ENCODE measurements at places on chromosomes 7 and 10. TPM values are rescaled to one million over a fixed set of nuclear protein-coding genes. Genes with fewer than 3 reads are reported as not detected.
A peak's percentile ranks its signal among the peaks of the same experiment; 100 is the strongest.

The AKR1C1 gene
- 0.32 TPM for total RNA-seq

The CDHR3 gene
- 0.71 TPM for total RNA-seq

The FEZF1 gene
- total RNA-seq = not detected

DNA sequence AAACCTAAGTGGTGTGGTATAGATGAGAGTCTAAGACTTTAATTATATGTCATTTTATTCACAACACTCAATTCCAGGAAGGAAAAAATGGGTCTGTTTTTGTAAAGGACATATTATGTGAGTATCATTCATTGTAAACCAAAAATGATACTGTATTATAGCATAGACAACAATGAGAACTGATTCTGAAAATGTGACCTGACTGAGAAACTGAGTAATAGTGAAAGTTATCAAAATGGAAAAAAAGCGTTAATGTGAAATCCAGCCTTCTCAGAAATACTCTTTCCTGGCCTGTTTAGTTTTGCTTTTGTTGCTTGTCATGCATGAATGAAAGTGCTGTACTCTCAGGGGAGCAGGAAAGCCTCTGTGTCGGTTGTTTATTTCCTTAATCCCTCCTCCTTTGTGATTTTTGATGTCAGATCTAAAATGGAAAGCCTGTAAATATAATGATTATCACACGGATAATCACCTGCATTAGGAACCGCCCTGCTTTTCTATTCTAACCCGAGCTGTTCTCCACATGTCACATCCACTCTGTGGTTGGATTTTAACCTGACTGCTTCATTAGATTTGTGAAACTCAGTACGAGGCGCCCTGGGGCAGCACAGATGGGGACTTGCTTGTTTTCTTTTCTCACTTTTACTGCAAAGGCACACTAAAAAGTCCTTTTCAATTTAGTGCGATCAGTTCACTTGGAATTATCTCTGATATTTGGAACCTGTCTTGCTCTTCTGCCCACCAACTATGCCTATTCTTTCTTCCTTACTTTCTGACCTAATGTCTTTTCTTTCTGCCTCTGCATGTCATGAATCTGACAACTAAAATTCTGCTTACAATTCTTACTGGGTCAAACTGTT, 240.9 kb upstream of the KAT6B start:
- H3K27ac ChIP-seq = peak overlapping the region; percentile 98
- peak; percentile 78 for ATAC-seq
- H3K4me1 ChIP-seq = peaks cover 39% of the 10 kb centered on the region
- H3K36me3 ChIP-seq = peaks cover 6% of the 10 kb centered on the region

GRCh38 chr7:7136466-7137381, 45.6 kb upstream of the C1GALT1 start:
- no peaks in the 10 kb centered on the region for H3K4me1 ChIP-seq
- no peaks in the 10 kb centered on the region for H3K36me3 ChIP-seq
- no peak overlapping the region for H3K4me3 ChIP-seq
- H3K27me3 ChIP-seq = no peaks in the 10 kb centered on the region
- ATAC-seq = no peak

DNA sequence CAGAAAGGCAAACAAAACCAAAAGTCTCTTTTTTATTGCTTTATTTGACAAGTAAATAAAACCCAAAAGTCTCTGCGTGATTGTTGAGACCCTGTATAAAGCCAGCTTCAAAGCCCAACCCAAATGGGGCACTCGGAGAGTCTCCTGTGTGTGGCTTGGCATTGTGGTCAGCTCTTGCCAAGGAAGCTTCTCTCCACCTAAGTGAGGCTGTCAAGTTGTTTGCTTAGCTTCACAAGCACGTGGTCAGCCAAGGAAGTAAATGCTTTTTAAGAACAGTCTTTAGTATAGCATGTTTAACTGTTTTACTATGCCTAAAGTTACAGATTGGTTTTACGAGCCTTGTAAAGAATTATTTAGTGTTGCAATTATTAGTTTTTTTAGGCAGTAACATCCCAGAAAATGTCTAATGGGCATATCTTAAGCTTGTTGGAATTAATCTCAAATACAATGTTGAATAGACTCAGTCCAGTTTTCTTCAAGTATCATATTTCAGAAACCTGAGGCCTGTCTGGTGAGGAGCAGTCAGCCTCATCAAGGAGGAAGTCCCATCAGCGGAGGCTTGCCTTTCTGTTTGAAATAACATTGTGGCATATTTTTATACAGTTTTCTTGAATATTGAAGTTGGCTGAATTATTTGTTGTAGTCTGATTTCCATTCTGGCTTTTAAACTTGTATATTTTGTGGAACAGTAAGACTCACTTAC, 144.3 kb downstream of the ANKRD30A start:
- H3K4me3 ChIP-seq = no peak overlapping the region
- no peaks in the 10 kb centered on the region for H3K36me3 ChIP-seq
- H3K27ac ChIP-seq = no peak overlapping the region
- ATAC-seq = no peak

- H3K27me3 ChIP-seq = no peaks in the 10 kb centered on the region
- peaks cover 13% of the 10 kb centered on the region for H3K36me3 ChIP-seq
- no peaks in the 10 kb centered on the region for H3K4me1 ChIP-seq
- H3K4me3 ChIP-seq = no peak overlapping the region
- peak overlapping the region; percentile 58 for H3K27ac ChIP-seq
Observed at GRCh38 chr10:73117976-73118743, 7.9 kb downstream of the NUDT13 start.

GRCh38 chr7:33339074-33339790, 209.9 kb downstream of the BBS9 start:
- no peak overlapping the region for H3K27ac ChIP-seq
- no peaks in the 10 kb centered on the region for H3K27me3 ChIP-seq
- no peak overlapping the region for H3K4me3 ChIP-seq
- ATAC-seq = no peak
- no peaks in the 10 kb centered on the region for H3K4me1 ChIP-seq
- peaks cover 5% of the 10 kb centered on the region for H3K36me3 ChIP-seq

GRCh38 chr7:35729061-35729783, 34.3 kb upstream of the HERPUD2 start:
- peak; percentile 65 for ATAC-seq
- peaks cover 21% of the 10 kb centered on the region for H3K4me1 ChIP-seq
- H3K4me3 ChIP-seq = peak overlapping the region; percentile 16
- no peaks in the 10 kb centered on the region for H3K36me3 ChIP-seq

GRCh38 chr10:24133835-24134234, 75.1 kb upstream of the KIAA1217 start:
- no peak overlapping the region for H3K27ac ChIP-seq
- H3K4me3 ChIP-seq = no peak overlapping the region
- no peaks in the 10 kb centered on the region for H3K4me1 ChIP-seq

- H3K27me3 ChIP-seq = no peaks in the 10 kb centered on the region
- H3K27ac ChIP-seq = no peak overlapping the region
- H3K4me1 ChIP-seq = no peaks in the 10 kb centered on the region
- H3K36me3 ChIP-seq = peaks cover 7% of the 10 kb centered on the region
Observed at GRCh38 chr7:111535142-111535870, 27.0 kb downstream of the IMMP2L start.

- no peak for ATAC-seq
- no peak overlapping the region for H3K4me3 ChIP-seq
- peaks cover 20% of the 10 kb centered on the region for H3K36me3 ChIP-seq
Observed at GRCh38 chr10:132707776-132708171, 78.2 kb downstream of the NKX6-2 start.

Measured in activated T-helper 17 cell treated with anti-CD3 and anti-CD28 coated beads, Interleukin-2, amount 50 U/mL, for 72 hours (primary cell).